Gastrocnemius medialis (tissue), 4 donors: ENCODE measurements at places on chromosomes 1 and 21.

DNA sequence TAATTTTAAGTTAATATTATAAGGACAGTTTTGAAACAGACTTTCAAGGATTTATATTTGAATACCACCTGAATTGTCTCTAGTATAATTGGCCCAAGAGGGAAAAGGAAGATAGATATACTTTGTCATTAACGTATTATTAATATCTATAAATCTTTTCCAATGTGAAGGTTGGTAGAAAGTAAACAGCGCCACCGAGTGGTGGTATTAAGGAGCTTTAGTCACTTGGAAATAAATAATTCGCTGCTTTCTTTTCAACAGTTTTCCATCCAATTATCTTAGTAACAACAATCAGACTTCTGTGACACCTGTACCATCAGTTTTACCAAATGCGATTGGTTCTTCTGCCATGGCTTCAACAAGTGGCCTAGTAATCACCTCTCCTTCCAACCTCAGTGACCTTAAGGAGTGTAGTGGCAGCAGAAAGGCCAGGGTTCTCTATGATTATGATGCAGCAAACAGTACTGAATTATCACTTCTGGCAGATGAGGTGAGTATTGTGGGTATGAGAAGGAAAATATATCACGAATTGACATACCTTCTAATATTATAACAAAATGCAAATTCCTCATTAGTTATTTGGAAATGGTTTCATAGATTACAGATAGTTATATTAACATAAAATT lies 37.7 kb downstream of the SH3GLB1 start:
- no peak for DNase-seq

DNA sequence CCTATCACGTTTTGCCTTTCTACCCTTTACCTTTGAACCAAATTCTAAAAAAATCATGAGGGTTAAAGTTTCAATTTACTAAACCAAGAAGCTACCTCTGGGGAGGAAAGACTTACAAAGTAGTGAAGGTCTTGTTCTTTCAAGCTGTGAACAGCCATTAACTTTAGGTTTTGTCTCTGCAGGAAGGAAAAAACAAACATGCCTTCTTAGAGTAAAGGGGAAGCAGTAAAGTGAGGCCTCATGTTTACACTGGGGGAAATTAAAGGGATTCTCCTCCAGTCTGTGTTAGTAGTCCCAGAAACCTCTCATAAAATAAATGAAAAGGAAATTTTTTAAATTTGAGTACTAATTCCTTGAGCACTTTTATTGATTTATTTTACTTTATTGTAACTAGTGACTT lies 780.2 kb upstream of the ADGRL2 start:
- DNase-seq: no peak

DNA sequence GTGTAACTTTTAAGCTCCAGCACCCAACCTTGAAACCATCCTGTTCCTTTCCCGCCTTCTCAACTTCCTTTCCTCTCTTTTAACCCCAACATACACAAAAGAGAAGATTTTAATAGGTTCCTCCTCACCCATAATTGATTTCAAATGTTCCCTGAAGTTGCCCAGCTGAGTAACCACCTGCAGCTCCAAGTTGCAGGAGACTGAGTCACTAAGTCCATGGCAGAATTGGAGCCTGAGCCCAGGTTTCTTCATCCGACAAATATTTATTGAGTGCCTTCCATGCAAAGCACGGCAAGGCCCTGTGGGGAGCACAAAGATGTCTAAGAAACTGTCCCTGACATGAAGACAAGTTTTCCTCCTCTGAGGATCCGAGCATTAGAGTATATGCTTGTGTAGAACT lies 97.7 kb downstream of the PAPPA2 start:
- no peak for DNase-seq

DNA sequence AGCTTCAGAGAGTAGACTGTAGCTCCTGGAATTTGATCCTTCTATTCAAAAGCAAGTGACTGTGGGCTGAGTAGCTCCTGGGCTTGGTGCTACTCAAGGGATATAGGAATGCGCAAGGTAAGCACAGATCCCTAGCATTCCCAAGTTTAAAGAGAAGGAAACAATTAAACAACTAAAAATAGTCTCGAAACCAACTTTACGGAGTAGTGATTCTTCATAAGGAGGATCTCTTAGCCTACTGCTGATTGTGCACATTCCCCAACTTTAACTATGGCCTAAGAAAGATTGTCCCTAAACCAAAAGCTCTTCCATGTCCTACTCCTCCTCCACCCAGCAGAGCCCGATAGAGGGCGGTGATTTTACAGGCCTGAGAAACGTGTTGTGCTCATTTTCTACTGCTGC lies 226.5 kb upstream of the CAMK1G start:
- no peak for DNase-seq

DNA sequence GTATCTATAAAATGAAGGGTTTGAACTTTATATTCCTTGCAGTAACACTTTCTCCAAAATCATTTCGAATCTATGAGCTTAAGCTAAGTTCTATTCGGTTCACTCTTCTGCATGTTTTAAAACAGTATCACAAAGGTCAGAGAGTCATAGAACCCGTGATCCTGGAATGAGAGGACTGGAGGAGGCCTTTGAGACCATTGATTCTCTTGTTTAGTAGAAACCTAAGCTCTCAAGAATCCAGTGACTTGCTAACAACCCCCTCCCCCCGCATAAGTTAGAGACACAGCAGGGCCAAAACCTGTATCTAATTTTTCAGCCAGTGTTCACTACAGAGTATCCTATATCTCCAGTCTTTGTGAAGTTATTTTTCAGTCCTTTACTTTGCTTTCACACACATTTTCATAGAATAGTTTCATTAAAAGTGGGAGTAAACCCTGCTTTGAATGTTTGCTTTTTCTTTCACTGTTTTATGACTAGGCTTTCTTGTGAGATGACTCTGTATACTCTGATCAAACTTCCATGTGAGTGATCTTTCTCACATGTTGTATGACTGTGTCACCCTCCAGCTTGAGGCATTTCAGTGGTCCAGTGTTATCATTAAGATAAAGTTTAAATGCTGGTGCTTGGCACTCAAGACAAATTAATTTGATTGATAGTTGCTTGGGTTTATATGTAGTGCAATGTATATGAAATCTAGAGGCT lies 275.4 kb upstream of the SGIP1 start:
- DNase-seq: no peak

DNA sequence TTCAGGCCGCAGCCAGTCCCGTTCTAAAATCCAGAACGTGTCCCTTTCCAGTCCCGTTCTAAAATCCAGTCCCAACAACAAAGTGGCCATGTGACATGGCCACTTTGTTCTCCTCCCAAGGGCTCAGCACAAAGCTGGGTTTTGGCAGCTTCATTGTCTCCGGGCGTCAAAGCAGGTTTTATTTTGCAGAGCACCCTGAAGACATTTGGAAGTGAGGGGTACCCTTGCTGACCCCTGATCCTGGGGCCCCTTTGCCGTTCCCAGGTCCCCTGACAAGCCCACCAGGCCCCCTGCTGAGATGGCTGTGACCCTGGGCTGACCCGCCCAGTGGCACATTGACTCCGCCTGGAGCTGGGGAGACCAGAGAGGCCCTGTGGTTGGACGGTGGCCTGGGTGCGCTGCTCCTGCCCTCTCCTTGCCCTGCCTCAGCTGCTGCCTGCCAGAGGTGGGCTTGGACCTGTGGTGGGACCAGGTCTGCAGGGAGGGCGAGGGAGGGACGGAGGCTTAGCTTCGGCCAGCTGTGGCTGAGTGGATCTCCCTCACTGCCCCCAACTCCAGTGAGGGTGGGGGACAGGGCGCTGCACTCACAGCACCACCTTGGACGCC lies 4.3 kb downstream of the PFKL start:
- DNase-seq: no peak

DNA sequence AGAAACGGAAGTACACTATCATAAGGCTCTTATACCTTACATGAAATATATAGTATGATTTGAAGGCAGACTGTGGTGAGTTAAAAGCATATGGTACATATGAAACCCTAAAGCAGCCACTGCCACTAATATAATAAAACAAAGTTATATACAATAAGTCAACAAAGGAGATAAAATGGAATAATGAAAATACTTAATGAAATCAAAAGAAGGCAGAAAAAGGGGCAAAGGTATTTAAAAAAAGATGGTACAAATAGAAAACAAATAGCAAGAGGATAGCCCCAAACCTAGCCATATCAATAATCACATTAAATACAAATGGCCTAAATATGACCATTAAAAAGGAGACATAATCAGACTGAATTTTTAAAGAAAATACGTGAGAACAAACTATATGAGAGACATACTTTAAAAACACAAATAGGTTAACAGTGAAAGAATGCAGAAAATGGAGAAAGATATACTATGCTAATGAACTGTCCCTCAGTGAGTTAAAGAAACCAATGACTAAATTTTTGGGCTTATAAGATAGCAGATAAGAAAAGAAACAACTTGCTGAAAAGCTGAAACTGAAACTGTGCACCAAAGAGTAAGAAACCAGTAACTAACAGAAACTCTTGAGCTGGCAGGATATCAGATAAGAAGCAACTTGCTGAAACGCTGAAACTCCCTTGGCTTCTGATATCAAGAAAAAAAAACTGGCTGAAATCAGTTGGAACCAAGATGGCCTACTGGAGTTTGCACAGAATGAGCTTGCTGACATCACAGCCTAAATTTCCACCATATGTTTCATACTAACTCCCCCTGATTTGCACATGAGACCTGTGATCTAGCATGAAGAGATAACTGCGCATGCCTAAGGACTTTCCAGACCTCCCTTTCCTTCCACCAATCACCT lies 44.3 kb upstream of the IL10 start:
- no peak for DNase-seq

GRCh38 chr1:52567943-52568342 lies 15.1 kb upstream of the TUT4 start:
- DNase-seq: no peak

- no peak for DNase-seq
Measured at GRCh38 chr1:14561014-14561693, 37.3 kb upstream of the KAZN start.

DNA sequence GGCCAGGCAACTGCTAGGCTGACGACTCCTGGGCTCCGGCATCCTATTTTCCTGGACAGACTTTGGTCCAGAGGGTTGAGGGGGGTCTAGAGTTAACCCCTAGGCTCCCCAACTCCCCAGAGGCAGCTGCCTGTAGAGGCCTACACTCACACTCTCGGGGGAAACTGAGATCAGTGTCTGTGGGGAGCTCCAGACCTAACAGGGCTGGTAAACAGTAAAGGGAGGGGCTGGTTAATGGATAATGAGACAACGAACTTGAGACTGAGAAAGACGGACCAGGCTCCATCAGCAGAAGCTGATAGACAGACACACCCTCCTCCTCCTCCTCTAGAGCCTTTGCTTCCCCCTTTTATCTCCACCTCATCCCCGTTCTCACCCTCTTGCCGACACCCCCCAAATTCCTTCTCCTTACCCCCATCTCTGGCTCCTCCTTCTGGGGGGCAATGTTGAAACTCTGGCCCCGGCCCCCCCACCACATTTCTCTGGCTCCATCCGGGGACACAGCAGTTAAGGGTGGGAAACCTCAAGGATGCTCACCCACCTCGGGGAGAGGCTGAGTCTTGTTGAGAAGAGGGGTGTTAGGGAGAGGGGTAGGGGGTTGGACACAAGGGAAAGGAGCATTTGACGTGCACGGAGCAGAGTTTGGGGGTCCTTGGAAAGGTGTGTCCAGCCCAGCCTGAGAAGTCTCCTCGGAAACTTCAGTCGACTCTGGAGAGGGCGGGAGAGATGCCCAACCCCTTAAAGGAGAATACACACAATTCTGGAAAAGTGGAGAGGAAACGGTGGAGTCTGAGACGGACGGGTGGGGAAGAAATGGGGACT lies at the start of gene MTMR11:
Gene MTMR11, minus strand, starts transcription at position 710 of the 822 bp plus-strand sequence. Its CDS starts 232 bp downstream, at position 478.
- no peak for DNase-seq

- DNase-seq: no peak
Measured at GRCh38 chr21:34345091-34345871, 18.5 kb upstream of the KCNE2 start.

DNA sequence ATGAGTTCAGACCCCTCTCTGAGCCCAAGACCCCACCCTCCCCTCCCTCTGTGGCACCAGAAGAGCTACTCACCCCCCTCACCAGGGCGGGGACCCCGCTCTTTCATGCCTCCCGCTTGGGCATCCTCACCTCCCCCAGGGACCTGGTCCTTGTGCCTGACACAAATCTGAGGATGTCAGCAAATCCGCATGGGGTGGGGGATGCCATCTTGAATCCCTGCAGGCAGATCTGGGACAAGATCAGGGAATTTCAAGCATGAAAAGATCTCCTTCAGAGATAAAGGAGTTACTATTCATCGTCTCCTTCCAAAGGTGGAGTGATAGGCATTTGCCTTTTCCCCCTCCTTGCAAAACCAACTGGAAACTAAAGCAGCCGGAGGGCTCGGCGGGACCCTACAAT lies 81.1 kb downstream of the DISP3 start:
- no peak for DNase-seq

DNA sequence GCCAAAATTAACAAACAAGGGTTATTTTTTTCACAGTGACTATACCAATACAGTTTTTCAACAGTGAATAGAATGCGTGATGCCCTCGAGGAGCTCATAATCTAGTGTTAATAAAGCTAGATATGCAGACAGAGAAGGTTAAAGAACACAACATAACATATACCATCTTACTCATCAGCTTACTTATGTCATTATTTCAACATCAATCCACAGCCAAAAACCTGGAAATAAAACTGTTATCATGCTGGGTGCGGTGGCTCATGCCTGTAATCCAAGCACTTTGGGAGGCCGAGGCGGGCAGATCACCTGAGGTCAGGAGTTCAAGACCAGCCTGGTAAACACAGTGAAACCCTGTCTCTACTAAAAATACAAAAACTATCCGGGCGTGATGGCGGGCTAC lies 6.1 kb downstream of the STX6 start:
- DNase-seq: no peak

GRCh38 chr1:47707503-47707902 lies 269.7 kb downstream of the FOXD2 start:
- no peak for DNase-seq

GRCh38 chr1:203278082-203278884 lies 27.0 kb upstream of the BTG2 start:
- peak; percentile 92 for DNase-seq

- no peak for DNase-seq
Measured at GRCh38 chr1:37605061-37605650, 9.4 kb upstream of the GNL2 start.

DNA sequence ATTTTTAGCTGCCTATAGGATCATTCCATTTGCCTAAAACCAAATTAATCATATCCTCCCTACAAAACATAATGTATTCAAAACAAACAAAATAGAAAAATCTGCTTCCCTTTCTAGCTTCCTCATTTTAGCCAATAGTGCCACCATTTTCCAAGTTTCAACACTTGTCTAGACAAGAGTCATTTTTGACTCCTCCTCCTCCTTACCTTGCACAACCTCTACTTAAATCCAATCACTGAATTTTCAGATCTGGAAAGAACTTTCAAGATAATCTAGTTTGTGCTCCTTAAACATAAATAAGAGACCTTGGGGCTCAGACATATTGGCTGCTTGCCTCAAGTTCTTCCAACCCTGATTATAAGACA lies 7.4 kb downstream of the STX6 start:
- DNase-seq: no peak

- DNase-seq: no peak
Measured at GRCh38 chr21:35377505-35378090, 328.5 kb upstream of the RUNX1 start.
